Aorta (tissue), 5 donors: ENCODE measurements at places on chromosomes 12 and 14. TPM values are rescaled to one million over a fixed set of nuclear protein-coding genes. Genes with fewer than 3 reads are reported as not detected.

Gene FGF6
- not detected for total RNA-seq

Gene ACOT6
- not detected for total RNA-seq

Gene RSRC2
- total RNA-seq = 71.2 TPM

Gene APOF
- not detected for total RNA-seq

Gene FBXW8
- total RNA-seq = 13.9 TPM

Gene FAM90A1
- 0.27 TPM for total RNA-seq

Gene ATG101
- total RNA-seq = 28.2 TPM

Gene KLHL33
- 0.39 TPM for total RNA-seq

Gene ANKS1B
- 30.0 TPM for total RNA-seq

Gene PPP1R3E
- total RNA-seq = 9.3 TPM

Gene HVCN1
- 10.1 TPM for total RNA-seq

- DNase-seq = peak; percentile 88
These were observed 4.6 kb upstream of the LRRC23 start for GRCh38 chr12:6899837-6900519.

DNA sequence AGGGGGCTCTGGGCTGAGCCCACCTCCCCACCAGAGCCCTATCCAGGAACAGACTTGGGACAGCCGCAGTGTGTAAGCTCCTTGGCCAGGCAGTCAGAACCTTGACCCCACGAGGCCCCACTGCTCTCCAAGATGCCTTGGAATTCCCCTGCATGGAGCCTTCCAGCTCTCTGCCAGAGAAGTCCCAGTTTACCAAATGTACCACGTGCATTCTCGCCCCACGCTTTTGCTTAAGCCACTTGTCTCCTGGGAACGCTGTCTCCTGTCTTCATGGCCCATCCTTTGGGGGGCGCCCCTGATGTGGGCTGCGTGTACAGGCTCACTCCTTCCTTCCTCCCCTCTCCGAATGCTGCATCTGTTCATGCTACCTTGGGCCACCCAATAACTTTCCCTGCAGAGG lies 7.9 kb downstream of the FAIM2 start:
- DNase-seq = no peak

DNA sequence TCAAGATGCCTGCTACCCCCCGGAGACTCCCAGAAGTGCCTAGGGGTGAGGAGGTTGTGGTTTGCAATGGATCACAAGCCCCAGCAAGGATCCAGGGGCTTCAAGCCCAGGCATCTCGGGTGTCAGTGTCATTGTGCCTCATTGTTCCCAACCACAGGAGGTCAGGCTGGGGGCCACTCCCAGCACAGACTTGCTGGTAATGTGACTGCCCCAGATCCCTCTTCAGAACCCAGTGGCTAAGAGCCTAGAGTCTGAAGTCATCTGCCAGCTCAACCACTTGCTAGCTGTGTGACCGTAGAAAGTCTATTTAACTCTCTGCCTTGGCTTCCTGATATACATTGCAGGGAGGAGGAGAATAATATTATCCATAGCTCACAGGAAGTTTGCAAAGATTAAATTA lies 7.7 kb upstream of the ASB2 start:
- DNase-seq = no peak

DNA sequence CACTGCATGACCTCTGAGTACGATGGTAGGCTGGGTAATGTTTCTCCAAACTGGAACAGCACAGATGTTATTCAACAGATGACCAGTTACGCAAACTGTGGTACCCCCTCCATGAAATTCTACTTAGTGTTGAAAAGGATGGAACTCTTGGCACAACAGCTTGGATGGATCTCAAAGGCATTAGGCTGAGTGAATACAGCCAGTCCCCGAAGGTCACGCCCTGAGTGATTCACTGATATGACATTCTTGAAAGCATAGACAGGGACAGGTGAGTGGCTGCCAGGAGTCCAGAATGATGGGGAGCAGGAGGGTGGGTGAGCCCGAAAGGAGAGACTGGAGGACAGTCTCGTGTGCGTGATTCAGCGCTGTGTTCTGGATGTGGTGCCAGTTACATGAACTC lies 187.5 kb upstream of the TMEM132C start:
- no peak for DNase-seq

GRCh38 chr12:14873440-14874185 lies 12.0 kb downstream of the MGP start:
- no peak for DNase-seq

- no peak for DNase-seq
These were observed 24.2 kb upstream of the INF2 start for GRCh38 chr14:104665114-104665656.

GRCh38 chr14:56855891-56856461 lies 45.7 kb upstream of the OTX2 start:
- no peak for DNase-seq

DNA sequence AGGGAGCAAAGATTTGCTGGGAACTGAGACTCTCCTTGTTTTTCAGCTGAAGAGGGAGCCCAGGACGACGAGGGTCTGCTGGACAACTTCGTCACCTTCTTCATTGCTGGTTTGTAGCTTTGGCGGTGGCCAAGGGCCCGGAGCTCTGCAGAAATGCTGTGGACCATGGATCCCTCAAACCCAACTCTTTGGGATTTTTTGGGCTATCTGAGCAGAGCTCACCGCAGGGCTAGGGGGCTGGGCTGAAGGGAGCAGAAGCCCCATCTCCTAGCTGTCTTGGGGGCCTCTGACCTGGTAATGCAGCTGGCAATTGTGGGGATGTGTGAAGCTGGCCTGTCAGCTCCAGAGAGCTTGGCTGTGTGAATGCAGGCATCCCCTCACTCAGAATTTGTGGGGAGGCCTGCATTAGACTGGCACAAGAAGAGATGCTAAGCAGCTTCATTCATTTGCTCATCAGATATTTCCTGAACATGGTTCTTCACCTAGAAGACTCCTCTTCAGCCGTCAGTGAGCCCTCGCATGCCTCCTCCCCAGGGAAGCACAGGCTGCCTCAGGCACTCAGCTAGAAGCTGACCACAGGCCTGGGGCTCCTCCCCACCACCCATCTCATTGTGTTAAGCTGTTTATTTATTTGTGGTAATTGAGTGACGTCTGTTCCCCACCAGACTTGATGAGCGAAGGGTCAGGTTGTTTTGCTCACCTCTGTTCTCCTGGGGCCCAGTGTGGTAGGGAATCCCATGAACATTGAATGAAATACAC lies 32.2 kb downstream of the CYP46A1 start:
- DNase-seq = peak; percentile 12

- no peak for DNase-seq
These were observed 44.1 kb upstream of the DYNC1H1 start for GRCh38 chr14:101920271-101920670.

GRCh38 chr14:100796946-100797345 lies 29.0 kb upstream of the MEG3 start:
- no peak for DNase-seq

- DNase-seq = no peak
These were observed 43.3 kb downstream of the AEBP2 start for GRCh38 chr12:19482551-19483109.

DNA sequence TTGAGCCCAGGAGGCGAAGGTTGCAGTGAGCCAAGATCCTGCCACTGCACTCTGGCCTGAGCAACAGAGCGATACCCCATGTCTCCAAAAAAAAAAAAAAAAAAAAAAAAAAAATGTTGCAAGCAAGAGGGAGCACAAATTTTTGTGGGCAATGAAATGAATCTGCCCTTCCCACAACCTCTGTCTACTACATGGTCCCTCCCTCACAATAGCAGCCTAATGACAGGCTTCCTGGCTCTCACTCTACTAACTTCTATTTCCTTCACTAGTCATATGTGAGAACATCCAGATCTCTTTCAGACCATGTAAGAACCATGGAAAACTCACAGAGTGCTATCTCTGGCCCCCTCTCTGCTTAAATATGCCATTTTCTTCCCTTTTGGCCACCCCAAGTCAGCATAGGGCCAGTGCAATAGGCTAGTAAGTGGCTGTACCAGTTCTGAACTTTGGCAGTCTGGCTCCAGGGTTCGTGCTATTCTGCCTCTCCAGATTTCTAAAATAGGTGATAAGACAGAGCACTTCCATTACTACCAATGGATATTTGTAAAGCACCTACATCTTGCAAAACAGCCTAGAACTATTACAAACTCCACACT lies 7.1 kb downstream of the OSBPL8 start:
- DNase-seq = no peak

DNA sequence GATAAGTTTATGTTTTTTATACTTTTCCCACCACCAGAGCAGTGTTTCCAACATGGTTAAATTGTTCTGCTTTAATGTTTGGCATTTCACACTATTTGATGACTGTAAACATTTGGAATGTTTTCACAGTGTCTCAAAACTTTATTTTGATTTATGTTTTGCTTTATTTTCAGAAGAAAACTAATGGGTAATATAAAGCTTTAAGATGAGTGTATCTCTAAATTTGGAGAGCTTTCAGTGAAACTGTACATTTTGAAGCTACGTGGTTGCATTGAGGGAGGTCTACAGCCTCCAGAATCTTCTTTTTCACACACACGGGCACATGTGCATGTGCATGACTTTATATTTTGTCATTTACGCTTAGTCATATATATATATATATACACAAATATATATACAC lies 10.7 kb downstream of the BICD1 start:
- DNase-seq = no peak

DNA sequence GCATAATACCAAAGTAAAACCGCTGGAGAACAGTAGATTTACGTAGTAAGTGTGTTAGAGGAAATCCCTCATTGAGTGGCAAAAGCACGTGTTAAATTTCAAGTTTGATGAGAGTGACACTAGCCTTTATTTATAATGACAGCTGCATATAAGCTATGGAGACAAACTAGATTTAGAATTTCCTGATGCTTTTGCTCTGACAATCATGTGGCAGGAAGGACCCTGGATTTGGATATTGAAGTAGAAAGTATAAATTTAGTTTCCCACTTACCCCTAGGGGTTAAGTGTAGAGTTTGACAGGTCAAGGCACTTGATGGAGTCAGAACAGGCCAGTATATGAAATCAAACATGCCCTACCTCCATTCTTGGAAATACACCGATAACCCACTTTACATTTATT lies 983.1 kb downstream of the FLRT2 start:
- no peak for DNase-seq

GRCh38 chr12:55727643-55728185 lies 1.1 kb downstream of the CD63 start:
- peak; percentile 83 for DNase-seq

DNA sequence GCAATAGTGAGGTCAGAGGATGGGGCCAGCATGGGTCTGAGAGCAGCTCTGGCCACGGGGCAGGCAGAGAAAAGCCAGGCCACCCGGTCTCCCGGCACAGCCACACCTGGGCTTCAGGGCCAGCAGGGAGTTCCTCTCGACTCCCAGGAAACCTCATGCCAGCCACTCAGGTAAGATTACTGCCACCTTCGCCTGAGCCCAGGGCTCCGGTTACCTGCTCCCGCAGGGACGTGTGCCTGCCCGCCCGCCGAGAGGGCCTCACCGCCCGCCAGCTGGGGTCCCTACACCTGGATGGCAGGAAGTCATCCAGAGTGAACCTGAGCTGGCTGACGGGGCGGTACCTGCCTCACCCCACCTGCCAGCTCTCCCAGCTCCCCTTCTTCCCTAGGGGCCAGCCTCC lies 7.3 kb downstream of the JAG2 start:
- no peak for DNase-seq

- DNase-seq = peak; percentile 80
These were observed 570 bp upstream of the FIGNL2 start for GRCh38 chr12:51848841-51849735.

- DNase-seq = no peak
These were observed 121.9 kb downstream of the TBX5 start for GRCh38 chr12:114284041-114284440.

DNA sequence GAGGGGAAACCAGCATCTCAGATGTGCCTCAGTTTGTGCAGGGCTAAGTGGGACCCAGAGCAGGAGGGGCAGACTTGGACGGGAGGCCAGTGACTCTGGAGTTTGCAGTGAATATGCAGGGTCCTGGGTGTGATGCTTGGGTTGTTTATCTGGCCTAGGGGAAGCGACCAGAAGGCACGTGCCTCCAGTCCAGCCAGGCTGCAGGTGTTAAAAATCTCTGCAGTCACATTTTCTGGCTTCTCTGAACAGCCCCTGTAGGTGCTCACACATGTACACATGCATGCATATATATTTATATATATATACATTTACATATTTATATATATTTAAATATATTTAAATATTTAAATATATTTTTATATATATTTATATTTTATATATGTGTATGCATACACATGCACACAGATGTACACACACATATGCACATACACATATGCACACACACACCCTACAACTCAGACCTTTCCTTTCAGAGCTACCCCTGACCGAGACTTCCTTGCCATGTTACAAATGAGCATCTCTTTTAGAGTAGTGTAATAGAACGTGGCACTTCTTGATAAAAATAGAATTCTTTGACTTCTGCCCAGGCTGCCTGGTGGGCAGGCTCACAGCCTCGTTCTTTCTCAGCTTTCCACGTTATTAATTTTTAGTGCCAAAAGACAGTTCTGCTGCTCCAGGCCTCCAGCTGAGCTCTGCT lies 26.8 kb upstream of the TCL1B start:
- DNase-seq = no peak

DNA sequence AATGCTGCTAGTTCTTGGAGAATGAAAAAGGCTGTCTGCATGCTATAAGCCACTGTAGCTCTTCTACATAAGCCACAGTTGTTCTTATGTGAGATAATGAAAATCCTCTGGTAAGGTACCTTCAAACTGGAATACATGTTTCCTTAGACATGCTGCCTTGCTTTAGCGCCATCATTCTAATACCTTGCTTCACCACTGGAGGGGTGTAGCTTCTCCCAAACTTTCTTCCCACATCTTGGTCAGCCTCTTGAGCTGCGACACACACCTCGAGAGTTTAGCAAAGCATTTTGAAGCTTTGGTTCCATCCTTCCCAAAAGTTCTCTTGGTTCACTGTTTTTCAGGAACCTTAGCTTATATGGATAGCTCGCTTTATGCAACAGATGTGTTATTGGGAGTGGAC lies 69.5 kb downstream of the NKX2-1 start:
- DNase-seq = no peak

GRCh38 chr12:98471085-98471484 lies 44.3 kb upstream of the TMPO start:
- no peak for DNase-seq
